ENCODE measurements at places on chromosomes 2 and 18.
A peak's percentile ranks its signal among the peaks of the same experiment; 100 is the strongest.

DNA sequence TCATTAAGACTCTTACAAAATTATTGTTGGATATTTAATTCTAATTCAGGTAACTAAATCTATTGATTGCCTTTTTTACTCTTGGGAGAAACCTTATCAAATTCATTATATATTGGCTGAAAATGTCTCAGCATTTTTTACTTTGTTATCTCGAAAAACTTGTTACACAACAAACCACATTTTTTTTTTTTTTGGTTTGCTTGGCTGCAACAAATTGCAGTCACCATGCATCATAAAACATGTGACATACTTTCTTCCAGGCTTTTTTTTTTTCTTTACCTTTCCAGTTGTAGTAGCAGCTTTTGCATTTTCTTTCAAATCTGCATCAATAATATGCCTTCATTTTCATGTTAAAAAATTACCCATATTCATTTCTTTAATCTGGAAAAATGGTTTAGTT is 186.7 kb downstream of the TDRD15 start:
- no peak for DNase-seq

- no peak for DNase-seq
Observed at GRCh38 chr2:70242552-70242951, 5.9 kb downstream of the TIA1 start.

GRCh38 chr2:223576873-223577272 is 25.3 kb downstream of the SCG2 start:
- DNase-seq: peak; percentile 93

GRCh38 chr2:43803113-43803512 is 29.3 kb downstream of the DYNC2LI1 start:
- no peak for DNase-seq

DNA sequence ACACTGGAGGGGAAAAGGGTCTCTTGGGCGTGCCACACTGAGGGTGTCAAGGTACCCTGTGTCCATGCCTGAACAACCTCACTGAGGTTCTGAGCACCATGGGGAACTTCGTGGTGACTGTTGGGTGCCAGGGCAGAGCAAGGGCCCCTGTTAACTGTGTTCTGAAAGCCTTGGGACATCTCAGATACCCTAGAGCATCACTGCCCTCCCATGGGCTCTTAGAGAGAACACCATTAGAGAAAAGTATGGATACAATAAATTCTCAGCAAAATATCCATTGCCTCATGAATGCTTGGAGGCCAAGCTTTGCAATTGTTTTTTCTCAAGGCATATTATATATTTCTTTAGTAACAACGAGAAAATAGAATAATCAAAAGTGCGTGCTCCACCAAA is 488.5 kb upstream of the NRP2 start:
- no peak for DNase-seq

DNA sequence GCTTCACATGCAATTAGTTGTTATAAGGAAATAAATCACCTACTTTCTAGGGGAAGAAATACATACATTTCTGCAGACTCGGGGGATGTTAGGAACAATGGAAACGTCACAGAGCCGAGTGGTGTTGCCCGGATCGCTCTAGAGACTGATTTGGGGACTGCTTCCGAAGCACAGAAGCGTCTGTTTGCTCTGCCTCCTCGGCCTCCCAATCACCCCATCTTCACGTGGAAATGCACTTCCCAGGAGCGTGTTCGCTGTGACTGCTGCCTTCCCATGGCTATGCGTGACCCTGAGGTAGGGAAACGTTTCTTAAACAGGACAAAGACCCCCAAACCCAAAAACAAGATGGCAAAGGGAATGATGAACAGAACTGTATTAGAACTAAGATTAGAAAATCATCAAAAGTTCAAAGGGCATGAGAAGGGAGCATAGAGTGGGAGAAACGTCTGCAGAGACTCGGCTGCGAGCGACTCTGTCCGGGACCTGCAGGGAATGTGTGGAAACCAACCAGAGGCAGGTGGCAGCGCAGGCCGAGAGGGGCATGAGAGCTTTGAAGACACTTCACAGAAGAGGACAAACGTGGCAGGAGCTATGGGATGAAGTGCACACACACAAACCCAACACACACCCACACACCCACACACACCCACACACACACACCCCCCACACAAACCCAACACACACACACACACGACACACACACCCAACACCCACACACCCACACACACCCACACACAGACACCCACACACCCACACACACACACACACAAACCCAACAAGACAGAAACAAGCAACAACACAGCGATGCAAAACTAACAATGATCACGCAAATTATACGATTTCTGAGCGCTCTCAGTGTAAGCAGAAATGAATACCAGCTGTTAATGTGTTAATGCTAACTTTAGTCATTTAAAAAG is 41.3 kb downstream of the RTP5 start:
- DNase-seq: peak; percentile 34

DNA sequence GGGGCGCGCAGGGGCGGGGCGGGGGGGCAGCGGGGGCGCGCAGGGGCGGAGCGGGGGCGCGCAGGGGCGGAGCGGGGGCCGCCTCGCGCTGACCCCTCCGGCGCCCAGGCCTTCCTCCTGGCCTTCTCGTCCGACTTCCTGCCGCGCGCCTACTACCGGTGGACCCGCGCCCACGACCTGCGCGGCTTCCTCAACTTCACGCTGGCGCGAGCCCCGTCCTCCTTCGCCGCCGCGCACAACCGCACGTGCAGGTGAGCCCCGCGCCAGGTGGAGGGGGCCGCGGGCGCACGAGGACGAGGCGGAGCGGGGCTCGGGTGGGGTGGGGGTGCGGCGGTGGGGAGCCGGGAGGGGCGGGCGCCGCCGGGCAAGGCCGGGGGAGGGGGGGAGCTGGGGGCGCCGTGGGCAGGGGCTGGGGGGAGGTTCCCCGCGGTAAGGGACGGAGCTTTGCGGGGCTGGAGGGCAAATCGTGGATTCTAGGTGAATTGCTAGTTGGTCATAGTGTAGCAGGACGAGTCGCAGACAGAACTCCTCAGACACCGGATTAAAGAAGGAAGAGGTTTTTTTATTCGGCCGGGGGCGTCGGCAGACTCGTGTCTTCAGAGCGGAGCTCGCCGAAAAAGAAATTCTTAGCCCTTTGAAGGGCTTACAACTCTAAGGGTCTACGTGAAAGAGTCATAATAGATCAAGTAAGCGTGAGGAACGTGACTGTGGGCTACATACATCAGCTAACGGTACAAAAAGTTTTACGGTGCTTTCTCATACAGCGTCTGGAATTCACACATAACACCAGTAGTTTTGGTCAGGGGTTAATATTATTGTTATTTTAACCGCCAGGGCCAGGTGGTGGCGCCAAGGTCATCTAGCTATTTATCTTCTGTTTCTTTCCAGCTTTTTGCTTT is 29.9 kb downstream of the ANO7 start:
- DNase-seq: peak; percentile 25

- DNase-seq: no peak
Observed at GRCh38 chr18:7548721-7549120, 18.4 kb upstream of the PTPRM start.

- no peak for DNase-seq
Observed at GRCh38 chr18:77305676-77306075, 56.0 kb downstream of the GALR1 start.

DNA sequence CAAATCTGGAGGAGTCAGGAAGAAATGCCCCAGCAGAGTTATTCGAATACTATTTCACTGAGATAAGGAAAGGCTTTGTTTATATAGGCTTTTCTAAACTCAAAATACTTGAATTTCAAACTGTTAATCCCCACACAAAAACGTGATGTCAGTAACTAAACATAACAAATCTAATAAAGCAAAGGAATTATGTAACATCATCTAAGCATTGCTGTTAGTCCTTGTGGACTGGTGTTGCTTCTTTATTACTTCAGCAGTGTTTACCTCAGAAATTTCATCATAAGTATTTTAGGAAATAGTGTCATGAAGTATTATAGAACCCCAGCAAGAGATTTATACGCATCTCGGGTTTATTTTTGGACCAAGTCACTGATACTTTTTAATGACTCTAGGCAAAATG is 19.7 kb upstream of the SANBR start:
- DNase-seq: no peak

- DNase-seq: no peak
Observed at GRCh38 chr2:72082887-72083286, 64.8 kb downstream of the CYP26B1 start.

- no peak for DNase-seq
Observed at GRCh38 chr2:145079641-145080040, 559.7 kb upstream of the ZEB2 start.

GRCh38 chr2:162022290-162022945 is 51.6 kb downstream of the DPP4 start:
- DNase-seq: peak; percentile 48

- DNase-seq: no peak
Observed at GRCh38 chr2:179862898-179863458, 1.6 kb upstream of the ZNF385B start.

DNA sequence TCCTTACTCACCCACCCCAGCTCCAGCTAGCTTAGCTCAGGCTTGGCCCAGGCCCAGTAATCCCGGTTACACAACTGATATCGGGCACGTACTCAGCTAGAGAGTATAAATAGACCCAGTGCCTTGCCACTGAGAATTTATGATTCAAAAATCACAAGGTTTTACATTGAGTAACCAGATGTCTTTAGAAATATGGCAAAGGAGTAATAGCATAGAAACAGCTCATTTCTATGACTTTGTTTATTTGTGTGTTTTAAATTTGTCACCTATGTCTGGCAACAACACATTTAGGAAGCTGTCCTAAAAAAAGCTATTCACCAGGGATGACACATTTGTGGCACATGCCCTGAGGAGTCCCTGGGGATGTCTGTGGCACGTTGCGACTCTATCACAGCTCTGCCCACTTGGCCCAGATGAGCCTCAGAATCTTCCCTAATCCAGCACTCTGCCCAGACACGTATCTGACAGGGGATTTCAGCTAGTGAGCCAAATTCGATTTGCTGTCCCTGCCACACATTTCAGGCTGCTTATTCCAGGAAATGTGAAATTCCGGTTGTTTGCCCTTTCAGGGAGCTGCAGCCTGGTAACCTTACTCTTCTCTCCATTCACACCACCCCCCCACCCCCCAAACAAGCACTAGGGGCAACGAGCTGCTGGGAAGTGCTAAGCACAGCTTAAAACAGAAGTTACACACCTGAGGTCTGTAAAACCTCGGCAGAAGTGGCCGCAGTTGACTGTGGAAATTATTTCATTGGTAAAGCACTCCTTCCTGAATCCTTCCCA is 85.4 kb upstream of the ZCCHC2 start:
- peak; percentile 63 for DNase-seq

- no peak for DNase-seq
Observed at GRCh38 chr2:110140401-110140800, 24.8 kb upstream of the MALL start.

GRCh38 chr2:141692829-141693228 is 438.0 kb downstream of the LRP1B start:
- DNase-seq: no peak

GRCh38 chr2:150182566-150183235 is 304.8 kb downstream of the RND3 start:
- DNase-seq: no peak

DNA sequence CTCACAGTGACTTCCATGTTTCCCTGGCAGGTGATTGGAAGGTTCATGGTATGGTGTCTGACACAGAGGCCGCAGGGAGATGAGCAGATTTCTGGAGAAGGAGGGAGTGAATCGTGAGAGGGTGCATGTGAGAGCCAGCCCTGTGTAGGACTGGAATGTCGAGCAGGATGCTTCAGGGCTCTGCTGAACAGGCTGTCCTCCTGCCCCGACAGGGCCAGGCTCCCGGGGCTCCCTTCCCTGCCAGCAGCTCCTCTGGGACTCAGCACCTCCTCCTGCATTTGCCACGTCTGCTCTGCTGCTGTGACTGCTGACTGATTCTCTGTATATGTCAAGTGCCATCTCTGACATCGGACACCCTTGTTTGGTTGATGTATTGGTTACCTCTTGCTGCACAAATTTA is 38.5 kb upstream of the INHBB start:
- no peak for DNase-seq

GRCh38 chr18:49756671-49757362 is 56.5 kb downstream of the ACAA2 start:
- DNase-seq: no peak

Data from fibroblast of skin of abdomen (primary cell).